ENCODE measurements at places on chromosomes 4 and X.

- no peak for DNase-seq
Observed at GRCh38 chrX:148507418-148507817, 7.0 kb downstream of the AFF2 start.

DNA sequence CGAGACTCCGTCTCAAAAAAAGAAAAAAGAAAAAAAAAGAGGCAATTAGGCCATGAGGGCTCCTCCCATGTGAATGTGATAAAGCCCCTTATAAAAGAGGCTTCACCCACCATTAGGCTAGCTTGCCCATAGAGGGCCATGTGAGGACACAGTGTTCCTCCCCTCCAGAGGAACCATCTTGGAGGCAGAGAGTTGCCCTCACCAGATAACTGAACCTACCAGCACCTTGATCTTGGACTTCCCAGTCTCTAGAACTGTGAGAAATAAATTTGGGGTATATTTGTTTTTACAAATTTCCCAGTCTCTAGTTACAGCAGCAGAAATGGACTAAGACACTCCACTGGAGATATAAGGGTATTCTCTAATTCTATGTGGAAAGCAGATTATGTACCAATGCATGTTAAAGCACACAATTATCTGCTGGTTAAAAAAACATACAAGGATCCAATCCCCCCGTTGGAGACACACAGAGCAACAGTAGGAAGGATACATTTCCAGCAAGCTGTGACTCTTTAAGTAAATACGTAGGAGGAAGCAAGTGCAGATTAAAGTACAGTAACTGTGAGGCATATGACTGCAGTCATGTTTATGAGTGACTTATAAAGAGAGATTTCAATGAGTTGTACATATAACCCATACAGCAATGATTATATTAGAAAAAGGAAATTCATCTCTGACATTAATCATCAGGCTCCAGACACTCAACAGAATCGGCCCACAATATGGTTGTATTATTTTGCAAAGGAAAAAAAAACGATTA is 21.4 kb downstream of the SH3RF1 start:
- no peak for DNase-seq

GRCh38 chr4:169417629-169418282 is 147.0 kb upstream of the SH3RF1 start:
- no peak for DNase-seq

GRCh38 chr4:102560115-102560514 is 59.0 kb downstream of the NFKB1 start:
- DNase-seq: no peak

DNA sequence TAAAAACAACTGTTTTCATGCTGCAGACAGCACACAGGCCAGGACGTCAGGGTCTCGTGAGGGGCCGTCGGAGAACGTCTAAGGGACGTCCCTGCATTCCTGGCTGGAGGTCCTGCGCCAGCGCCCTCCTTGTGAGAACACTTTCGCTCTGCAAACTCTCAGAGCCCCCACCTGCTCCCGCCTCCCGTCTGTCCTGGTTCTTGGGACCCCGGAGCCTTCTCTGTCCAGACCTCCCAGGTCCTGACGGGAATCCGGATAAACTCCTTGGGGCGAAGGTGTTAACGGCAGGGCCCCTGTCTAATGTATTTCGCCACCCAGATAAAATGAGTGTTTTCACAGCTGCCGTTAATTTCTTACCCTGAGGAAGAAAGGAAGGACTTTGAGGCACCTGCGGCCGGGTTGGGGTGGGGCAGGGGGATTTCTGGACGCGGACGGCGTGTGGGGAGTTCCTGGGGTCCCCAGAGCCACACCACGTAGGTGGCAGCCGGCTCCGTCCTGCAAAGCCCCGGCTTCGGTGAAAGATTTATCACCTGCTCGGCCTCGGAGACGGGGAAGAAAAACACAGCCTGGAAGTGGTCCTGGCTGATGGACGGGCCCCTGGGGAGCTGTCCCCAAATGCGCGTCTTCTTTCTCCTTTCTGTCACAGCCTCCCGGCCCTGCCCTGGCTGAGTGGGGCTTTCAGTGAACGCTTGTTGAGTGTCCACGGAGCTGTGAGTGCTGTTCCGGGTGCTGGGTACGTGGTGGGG is 35.1 kb upstream of the PPP2R3B start:
- DNase-seq: no peak

DNA sequence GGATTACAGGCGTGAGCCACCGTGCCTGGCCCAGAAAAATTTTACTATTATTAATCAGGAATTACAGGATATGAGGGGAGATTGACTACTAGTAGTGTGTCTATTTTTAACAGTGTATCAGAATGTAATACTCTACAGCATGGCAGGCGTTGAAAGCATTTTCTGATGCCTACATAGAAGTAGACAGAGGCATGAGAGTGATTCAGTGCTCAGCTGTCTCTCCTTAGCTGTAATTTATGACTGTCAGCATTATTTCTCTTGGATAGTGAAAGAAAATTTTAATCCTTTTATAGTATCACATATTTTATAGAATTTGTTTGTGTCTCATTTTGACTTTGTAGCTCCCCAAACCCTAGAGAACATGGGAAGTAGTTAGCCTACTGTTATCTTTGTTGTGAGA is 20.7 kb downstream of the ARHGAP24 start:
- no peak for DNase-seq
